ENCODE measurements at places on chromosomes 3 and 15.
A peak's percentile ranks its signal among the peaks of the same experiment; 100 is the strongest.

DNA sequence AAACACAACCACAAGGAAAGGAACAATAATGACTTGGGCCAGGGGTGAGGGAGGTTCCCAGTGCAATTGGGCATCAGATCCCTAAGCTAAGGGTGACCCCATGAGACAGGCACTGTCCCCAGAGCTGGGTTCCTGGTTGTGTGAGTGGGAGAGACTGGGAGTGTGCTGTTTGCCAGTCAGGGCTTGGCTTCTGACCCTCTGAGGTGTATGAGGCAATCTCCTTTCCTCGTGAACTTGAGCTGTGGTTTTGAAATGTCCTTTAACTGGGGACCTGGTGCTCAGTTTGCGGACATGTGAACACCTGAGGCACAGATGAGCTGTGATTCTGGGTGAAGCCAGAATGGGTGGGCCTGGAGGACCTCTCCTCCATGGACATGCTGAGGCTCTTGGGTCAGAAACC, 58.5 kb upstream of the PLXNA1 start:
- no peak for DNase-seq

GRCh38 chr3:56467108-56467507, 1.2 kb downstream of the ERC2 start:
- DNase-seq, result peak; percentile 82

- DNase-seq, result no peak
Observed at GRCh38 chr15:77942611-77943211, 134.8 kb downstream of the TBC1D2B start.

DNA sequence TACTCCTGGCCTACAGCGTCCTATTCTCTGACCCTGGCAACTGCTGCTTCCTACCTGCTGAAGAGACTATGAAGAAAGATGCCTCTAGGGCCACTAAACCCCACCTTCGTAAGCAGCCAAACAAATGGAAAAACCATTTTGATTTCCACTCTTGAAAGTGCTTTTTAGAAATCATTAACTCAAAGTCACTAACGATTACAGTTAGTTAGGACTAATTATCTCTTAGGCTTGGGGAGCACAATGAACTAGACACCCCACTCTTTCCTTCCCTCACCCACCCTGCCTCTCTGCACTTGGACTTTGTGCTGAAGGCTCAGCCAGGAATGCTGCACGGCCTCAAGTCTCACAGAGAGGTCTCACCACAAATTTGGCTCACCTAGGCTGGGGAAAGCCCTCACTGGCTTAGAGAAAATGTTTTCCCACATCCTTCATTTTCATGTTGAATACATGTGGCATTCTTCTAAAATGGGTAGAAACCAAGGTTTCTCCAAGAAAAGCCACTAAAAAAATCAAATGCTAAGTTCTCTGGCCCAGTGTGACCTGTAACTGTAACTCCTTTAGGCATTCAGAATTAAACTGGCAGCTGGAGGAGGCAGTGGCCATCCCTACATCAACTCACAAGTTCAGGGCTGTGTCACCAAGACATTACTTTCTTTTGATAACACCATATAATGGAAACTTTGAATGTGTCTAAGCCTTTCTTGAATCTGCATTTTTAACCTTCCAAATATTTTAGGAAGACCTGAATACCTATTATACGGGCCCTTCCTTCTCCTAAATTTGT, 47.1 kb downstream of the NPTN start:
- DNase-seq, result no peak

DNA sequence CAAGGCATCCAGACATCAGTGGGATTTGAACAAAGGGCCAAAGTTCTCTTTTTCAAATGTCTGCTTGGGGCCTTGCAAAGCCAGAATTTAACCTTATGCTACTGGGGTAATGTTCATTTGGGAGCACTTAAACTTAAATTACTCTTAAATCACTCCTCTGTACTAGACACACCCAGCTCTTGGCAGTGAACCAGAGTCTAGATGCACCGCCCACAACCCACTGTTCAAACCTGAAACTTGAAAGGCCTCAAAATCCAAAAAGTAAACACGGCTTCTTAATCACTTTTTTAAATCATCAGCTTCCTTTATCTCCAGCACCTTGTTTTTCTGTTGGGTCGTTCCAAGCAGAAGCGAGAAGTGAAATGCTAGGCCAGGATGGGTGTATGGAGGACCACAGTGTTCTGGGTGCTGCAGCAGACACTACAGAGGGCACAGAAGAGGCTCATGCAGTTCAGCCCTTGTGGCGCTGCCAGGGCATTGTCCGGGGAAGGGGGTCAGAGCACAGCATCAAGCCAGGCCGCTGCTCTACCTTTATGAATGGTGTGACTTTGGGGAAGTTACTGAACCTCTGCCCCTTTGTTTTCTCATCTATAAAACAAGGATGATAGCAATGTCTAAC, 28.8 kb downstream of the MECOM start:
- no peak for DNase-seq

GRCh38 chr3:81048058-81048665, 713.3 kb downstream of the GBE1 start:
- DNase-seq, result no peak

Data from NCI-H526 treated with DMSO at 0.1 percent for 48 hours (cell line).